ENCODE measurements at places on chromosomes 3 and 15.
A peak's percentile ranks its signal among the peaks of the same experiment; 100 is the strongest.

- DNase-seq: no peak
Observed at GRCh38 chr3:53361852-53362251, 14.5 kb upstream of the DCP1A start.

DNA sequence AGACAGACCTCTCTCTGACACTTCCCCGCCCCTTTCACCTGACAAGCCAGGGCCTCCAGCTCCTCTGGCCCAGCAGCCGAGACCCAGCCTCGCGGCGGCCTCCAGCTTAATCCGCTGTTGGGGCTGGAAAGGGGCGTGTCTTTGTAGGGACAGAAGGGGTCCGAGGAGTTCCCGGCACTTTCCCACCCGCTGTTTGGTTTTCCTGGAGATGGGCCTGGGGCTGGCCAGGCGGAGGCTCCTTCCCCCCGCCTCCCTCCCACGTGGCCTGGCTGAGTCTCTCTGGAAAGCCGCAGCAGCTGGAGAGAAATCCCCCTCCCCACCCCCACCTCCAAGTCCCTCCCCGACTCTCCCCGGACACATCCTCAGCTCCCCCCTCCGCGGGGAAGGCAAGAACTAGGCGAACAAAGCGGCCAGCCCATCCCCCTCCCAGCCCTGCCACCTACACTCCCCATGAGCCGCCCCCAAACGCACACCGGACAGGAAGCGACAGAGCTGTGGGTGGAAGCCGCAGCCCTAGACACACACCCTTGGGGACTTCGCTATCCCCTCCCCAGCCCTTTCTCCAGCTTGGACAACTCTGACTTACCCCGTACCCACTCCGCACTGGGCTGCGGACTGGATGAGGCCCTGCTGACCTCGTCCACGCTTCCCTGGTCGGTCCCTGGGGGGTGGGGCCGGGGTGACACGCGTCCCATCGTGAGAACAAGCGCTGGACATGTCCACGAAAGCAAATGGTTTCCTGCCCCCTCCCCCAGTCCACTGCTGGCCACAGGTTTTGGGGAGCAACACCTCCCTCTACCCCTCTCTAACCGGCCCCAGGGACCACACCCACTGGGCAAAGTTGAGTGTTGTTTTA is 1.2 kb downstream of the IGDCC4 start:
- DNase-seq: no peak

- no peak for DNase-seq
Observed at GRCh38 chr3:99873269-99874102, 55.8 kb downstream of the CMSS1 start.

DNA sequence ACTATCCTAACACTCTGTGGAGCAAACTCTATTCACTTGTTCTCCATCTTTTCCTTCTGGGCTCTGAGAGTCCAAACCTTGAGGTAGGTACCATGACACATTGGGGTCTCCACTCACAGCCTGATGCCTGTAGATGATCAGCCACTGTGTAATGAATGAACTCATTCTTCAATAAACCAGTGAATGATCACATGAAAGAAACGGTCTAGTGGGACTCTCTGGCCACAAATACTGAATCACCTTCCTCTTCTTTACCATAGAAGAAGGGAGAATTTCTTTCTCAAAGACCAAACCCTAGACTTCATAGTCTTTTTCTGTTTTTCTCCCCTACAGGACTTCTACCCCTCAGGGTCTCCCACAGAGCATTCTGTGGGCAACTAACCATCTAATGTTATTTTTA is 20.5 kb upstream of the ABHD2 start:
- no peak for DNase-seq

DNA sequence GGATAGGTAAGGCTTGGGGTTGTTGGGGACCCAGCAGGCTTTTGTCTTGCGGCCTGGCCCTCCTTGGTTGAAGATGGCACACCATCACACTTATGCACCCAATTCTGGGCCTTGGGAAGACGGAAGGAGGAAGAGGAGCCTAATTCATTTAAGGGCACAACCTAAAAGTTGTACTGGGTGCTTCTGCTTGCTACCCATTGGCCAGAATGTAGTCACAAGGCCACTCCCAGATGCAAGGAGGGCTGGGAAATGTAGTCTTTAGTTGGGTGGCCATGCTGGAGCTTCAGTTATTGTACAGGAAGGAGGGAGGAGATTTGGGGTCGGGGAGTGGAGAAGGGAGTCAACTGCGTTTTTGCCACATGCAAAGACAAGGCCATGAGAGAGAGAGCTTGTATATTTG is 109.2 kb downstream of the TMEM266 start:
- no peak for DNase-seq

DNA sequence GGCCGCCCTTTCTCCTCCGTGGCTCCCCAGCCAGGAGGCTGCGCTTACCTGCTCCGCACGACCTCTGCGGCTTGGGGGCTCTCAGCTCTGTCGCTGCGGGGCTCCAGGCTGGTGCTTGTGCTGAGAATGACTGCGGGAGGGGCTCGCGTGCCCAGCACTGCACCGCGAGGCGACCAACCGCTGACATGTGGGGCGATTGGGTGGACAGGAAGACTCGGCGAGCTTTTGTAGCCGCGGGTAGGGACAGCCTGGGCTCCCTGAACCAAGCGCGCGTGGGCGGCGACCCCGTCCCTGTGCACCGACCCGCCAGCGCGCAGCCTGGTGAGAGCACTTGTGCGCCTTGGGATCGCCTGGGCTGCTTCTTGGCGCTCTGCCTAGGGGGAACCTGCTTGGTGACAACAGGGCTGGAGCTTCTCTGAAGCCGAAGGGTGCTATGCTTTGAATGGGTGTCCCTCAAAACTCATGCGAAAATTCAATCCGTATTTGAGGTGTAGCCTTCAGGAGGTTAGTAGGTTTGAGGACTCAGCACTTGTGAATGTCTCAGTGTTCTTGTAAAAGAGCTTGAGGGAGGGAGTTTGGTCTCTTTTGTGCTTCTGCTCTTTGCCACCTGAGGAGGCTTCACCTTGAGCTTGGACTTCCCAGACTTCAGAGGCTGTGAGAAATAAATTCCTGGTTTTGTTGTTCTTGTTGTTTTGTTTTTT is 50.4 kb downstream of the IL12A start:
- DNase-seq: no peak

DNA sequence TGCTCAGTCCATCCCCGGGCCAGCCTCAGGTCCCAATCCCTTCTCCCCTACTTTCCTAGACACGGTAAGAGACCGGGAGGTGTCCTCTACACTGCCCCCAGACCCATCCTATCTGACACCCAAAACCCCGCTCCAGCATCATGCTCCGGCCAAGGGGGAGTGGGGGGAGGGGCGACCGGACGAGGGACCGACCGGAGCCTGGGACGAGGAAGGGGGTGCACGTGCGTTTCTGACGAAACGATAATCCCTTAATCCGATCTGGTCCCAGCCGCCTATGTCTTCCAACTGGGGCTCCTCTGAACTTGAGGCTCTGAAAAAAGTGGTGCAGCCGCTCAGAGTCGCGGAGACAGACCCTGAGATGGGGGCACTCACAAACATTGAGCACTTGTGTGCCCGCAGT is 494 bp downstream of the CPLX3 start:
- no peak for DNase-seq

DNA sequence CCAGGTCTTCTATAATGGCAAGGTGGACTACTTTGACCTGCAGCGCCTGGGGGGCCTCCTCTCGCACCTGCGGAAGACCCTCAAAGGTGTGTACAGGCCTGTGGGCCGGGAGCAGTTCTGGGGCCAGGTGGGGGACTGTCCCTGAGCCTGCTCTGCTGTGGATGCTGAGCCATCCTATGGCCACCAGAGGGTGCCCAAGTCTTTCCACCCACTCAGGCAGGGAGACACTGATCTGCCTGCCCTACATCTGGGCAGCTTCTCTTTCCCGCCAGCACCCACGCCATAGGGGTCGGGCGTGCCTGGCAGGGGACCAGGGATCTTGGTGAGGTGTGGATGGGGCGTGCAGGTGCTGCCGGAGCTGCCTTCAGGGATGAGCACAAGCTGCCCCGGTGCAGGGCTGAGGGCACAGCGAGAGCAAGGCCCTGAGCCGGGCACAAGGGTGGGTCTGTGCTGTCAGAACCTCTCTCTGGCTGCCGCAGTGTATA is 14.1 kb downstream of the RNF123 start:
- peak; percentile 36 for DNase-seq
